ENCODE measurements at places on chromosomes 11 and 22.

GRCh38 chr11:66015454-66015881 lies 3.7 kb downstream of the CST6 start:
- DNase-seq: no peak

DNA sequence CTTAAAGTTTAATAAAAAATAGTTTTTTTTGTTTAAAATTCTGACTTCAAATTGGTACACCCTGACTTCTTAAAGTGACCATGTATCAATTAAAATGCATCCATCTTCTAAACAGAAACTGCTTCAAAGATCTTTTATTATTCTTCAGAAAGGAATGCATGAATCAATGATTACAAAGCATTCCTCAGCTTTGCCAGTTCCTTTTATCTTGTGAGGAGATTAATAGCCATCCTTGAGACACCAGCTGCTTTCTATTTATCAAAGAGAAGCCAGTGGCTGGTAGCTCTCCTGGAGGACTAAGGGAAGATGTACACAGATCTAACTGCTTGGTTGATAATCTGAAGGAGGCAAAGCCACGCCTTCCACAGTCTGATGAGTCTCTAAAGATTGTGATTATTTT lies 2222.5 kb downstream of the LRRC4C start:
- no peak for DNase-seq

- no peak for DNase-seq
Observed at GRCh38 chr11:14539982-14540421, 19.8 kb upstream of the PSMA1 start.

- no peak for DNase-seq
Observed at GRCh38 chr11:73184953-73185671, 33.0 kb upstream of the P2RY2 start.

- DNase-seq: no peak
Observed at GRCh38 chr11:17772704-17773600, 38.4 kb downstream of the KCNC1 start.

DNA sequence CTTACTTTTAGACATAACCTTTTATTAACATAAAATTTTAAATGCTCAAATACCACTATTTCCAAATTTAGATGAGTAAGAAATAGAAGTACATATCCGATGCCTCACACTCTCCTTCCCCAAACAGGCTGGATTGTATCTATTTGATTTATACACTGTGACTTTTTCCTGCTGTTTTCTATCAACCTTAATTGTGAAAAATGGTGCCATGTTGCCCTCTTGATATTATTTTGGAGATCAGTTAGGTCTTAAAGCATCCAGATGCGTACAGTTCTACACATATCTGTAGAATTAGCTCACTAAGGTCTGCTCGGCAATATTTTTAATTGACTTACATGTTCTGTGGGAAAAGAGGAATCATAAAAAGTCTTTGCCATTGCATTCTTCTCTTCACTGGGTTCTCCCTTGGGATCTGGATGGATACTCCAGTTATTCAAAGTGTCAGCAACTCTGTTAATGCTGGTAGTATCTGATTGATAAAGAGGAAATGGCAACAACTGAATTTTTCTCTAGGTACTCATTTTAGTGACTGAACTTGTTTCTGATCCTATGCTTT lies 27.2 kb downstream of the EIF3M start:
- no peak for DNase-seq

- DNase-seq: no peak
Observed at GRCh38 chr22:22461111-22461510, 47.4 kb downstream of the ZNF280B start.
